ENCODE measurements at places on chromosomes 3 and 15.
A peak's percentile ranks its signal among the peaks of the same experiment; 100 is the strongest.

- no peak for DNase-seq
Measured at GRCh38 chr3:61908382-61908781, 347.0 kb downstream of the PTPRG start.

GRCh38 chr3:64655160-64655559 lies 32.6 kb downstream of the ADAMTS9 start:
- DNase-seq = no peak

DNA sequence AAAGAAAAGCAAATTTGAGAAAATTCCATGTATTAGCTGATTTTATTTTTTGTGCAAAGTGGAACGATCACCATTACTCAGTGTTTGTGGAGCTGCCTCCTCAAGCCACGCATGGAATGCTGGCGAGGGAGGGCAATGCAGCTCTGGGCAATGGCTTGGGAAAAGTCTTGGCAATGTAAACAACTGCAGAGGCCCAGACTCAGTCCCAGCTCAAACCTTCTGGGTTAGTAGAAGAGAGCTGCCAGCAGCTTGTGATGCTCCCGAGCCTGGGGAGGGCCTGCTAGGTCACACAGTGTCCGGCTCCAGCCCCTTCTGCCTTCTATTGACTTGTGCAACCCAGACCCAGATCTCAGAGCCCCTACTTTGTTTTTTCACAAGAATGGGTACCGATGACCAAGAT lies 4.3 kb downstream of the EPHB1 start:
- DNase-seq = no peak

GRCh38 chr3:73324203-73325155 lies 263.0 kb downstream of the EBLN2 start:
- DNase-seq = no peak

DNA sequence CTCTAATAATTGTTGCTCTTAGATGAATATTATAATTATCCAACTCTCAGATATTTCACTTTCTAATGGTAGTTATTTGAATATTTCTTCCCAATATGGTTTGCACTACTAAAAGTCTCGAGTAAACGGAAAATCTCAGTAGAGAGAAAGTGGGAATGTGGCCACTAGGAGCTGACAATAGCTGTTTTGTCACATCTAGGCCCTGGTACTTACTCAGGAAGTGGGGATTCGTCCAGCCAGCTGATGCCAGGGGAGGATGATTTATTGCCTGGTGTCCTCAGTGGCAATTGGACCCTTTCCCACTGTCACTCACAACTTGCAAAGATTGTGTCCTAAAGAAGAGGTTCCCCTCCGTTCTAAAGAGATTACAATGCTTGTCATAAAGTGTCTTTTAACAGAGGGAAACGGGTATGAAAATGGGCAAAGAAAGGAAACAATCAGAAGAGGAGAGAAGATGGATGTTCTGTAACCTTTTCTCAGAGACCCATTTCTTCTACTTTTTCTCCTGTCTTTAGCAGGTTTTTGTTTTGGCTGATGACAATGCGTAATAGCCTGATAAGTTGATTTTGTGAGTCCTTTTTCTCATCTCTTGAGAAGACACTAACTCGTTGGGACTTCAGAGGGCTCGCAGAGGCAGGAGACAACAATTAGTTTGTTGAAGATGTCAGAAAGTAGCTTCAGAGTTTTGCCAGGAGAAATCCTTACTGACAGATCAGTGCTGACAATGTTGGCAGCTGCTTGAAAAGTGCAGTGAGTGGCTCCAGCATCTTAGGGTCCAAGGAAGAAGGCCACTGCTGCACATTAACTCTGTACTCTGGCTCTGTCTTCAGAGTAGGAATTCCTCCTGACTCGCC lies 320.6 kb downstream of the MECOM start:
- no peak for DNase-seq

GRCh38 chr3:34957677-34958076 lies 681.6 kb upstream of the ARPP21 start:
- DNase-seq = no peak

DNA sequence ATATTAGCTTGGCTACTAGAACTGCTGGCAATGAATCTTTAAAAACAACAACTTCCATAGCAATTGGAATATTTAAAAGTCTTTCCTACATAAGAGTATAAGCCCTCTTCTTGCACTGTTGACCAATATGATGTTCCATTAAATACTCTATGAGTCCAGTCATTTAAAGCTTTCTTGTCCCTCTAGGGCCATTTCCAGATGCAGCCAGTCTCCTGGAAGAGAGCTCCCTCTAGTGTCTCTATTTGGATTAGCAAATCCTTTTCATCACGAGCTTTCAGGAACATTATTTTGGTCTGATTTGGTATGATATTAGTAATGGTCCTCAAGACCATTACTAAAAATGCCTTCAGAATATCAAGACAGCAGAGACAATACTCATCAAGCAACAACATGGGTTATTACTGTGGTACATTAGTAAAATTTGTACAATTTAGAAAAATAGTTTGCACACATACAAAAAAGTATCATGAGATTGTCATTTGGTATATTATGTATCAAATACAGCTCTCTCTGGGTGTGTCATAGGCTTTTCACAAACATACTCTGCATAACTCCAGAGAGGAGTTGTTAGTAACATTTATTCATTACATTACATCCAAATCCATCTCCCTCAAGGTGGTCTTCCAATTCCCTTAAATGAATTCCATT lies 101.3 kb downstream of the DPH6 start:
- DNase-seq = no peak

DNA sequence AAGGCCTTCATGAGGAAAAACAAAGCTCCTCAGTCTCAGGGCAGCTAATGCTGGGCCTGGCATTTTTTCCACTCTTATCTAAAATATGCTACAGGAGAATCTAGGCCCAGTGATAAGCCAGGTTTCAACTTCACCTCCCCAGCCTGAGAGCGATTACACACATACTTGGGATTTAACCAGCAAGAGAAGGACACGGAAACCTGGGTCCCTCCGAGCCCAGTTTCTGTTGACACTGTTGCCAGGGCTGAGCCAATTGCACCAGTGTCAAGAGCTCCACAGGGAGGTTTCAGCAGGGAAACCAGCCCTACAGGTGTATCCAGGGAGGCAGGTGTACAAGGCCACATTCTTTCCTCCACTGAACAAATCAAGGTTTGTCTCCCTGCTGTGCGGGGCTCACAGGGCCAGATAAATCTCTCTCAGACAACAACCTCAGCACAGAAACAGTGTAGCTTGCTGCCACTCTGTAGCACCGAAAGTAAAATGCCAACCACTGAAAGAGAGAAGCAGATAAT lies 85.4 kb downstream of the MAGI1 start:
- no peak for DNase-seq

GRCh38 chr15:35929740-35930444 lies 383.9 kb upstream of the DPH6 start:
- DNase-seq = no peak

DNA sequence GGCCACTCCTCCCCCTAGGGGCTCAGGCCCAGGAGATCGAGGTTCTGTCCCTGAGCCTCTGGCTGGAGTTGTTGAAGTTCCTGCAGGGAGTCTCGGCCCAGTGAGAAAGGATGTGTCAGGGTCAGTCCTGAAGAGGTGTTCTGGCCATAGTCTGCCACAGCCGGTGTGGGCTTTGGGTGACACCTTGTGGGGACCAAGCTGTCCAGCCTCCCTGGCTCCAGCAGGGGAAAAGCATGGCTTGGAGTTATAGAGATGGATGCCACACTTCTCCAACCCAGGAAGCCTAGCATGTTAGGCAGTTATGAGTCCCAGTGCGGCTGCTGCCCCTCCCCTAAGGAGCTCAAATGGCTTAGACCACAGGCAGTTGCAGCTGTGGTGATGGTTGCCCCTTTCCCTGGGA lies 945.6 kb upstream of the GBE1 start:
- DNase-seq = no peak

DNA sequence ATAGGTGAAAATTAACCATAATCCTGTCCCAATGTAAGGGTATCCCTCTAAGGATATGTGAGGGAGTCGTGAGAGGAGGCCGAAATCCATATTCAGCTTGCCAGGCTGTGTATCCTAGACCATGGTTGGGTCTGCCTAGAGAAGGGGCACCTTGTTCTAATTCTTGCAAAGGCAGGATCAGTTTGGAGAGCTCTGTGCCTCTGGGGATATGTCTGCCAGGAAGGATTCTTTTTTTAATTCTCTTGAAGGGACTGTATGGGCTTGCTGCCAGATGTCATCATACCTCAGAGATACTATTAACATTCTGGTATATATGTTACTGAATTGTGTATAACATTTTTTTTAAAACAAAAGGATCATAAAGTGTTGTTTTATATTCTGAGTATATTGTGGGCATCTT lies 2.4 kb downstream of the ATP1B3 start:
- DNase-seq = no peak

GRCh38 chr15:45242289-45242688 lies 9.7 kb upstream of the SLC28A2 start:
- peak; percentile 21 for DNase-seq

DNA sequence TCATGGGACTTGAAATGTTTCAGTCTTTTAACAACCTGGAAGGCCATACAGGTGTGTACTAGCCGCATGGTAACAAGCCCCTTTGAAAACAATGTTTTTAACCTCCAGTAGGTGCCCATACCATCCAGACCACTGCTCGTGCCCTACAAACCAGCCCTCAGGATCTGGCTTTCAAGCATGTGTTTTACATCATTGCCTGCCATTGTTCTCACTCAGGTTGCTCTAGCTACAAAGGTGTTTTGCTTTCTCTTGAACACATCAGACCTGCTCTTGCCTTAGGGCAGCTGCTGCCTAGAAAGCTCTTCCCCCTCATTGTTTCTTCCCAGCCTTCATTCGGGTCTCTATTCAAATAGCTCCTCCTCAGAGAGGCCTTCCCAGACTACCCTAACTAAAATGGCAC lies 32.3 kb upstream of the MAP3K13 start:
- DNase-seq = no peak

DNA sequence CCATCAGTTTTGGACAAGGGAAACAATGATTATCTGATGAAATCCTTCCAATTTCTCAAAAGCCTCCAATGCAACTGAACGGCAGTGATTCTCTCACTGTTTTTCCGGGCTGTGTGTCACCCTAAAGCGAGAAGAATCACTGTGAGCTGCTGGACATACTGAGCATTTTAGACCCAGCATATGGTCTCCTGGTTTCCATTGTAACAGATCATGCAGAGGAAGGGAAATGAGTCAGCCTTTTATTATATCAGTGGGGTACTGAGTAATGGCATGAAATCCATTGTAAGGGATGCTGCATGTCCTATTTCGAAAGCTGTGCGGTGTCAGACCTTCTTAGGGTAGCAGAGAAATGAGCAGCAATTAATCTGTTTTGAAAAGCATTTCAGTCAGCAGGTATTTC lies 287.1 kb downstream of the IL5RA start:
- no peak for DNase-seq

DNA sequence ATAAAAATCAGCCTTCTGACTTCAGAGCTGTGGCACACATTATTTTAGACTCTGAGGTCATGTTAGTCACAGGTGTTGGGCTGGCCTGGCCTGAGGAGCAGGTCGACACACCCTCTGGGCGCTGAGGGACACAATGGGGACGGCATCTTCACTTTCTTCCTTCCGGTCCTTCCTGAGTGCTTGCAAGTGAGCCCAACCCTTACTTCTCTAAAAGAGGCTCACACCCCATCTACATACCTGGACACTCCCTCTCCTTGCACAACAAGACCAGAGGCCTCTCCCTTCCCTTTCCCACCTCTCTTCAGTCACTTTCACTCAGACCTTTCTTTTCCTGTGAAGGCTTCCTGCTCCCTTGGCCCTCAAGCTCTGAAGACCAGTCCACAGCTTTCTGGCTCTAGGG lies 85.4 kb downstream of the XXYLT1 start:
- no peak for DNase-seq

GRCh38 chr3:141312354-141313092 lies 55.8 kb upstream of the ZBTB38 start:
- no peak for DNase-seq

GRCh38 chr3:100602506-100603444 lies 6.6 kb upstream of the ADGRG7 start:
- DNase-seq = no peak

Data from activated T-cell treated with anti-CD3 and anti-CD28 coated beads, Interleukin-2, amount 50 U/mL, for 48 hours (primary cell).